Uterus (tissue), 4 donors: ENCODE measurements at places on chromosomes 6 and 20. TPM values are rescaled to one million over a fixed set of nuclear protein-coding genes. Genes with fewer than 3 reads are reported as not detected.

DNA sequence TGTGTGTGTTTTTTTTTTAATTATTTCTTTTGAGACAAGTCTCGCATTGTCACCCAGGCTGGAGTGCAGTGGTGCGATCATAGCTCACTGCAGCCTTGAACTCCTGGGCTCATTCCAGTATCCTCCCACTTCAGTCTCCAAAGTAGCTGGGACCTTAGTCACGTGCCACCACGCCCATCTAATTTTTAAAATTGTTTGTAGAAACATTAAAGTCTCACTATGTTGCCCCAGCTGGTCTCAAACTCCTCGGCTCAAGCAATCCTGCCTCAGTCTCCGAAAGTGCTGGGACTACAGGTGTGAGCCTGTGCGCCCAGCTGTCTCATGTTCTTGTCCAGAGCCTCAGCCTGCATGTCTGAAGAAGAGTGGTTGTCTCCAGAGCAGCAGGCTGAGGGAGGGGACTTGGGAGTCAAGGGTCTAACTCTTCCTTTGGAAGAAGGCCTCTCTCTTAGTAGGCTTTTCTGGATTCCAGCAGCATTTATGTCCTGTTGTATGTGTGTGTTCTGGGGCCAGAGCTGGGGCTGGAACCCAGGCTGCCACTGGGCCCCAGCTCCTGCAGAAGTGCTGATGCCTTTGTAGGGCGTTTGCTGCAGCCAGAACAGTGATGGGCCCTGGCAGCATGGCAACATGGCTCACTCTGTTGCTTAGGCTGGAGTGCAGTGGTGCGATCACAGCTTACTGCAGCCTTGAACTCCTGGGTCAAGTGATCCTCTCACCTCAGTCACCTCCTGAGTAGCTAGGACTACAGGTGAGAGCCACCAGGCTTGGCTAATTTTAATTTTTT lies 5.4 kb downstream of the DNMT3B start:
- no peak for DNase-seq

DNA sequence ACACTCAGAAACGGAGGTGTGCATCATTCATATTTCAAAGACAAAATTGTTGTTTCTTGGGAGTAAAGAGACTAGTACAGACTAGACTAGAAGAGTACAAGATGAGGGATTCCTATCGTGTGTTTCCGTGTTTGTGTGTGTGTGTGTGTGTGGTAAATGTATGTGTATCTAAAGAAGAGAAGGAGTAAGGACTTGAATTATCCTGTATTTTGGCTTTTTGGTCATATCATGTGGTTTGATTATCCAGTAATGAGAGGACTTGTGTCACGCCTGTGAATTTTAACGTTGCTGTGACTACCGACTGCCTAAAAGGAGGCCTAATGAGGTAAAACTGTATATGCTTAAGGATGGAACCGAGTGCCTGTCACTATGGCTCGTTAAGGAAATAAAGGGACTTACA lies 44.4 kb upstream of the MAP7 start:
- no peak for DNase-seq

The PPP1R3G gene
- 2.6 TPM for total RNA-seq

DNA sequence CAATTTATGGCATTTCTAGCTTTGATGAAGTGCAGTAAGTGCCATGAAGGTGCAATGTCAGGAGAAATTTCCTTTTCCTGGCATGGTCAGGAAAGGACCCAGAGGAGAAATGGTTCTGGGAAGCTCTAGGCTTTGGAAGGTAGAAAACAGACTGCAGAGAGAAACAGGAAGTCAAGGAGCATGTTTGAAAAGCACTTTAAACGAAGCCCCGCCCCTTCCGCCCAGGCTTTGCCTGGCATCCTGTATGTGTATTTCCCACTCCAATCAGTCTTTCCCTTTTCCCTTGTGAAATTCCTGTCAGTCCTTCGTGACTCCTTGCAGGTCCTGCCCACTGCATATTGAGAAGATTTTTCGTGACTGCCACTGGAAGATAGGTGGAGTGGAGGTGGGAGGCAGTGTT lies 320.9 kb upstream of the SASH1 start:
- DNase-seq = no peak
